ENCODE measurements at places on chromosomes 5 and 9.
A peak's percentile ranks its signal among the peaks of the same experiment; 100 is the strongest.

GRCh38 chr9:135883410-135884089 is 23.8 kb downstream of the CAMSAP1 start:
- DNase-seq = no peak

- DNase-seq = no peak
Measured at GRCh38 chr5:45336464-45336863, 359.7 kb downstream of the HCN1 start.

GRCh38 chr5:16427587-16427986 is 38.0 kb downstream of the ZNF622 start:
- DNase-seq = no peak

DNA sequence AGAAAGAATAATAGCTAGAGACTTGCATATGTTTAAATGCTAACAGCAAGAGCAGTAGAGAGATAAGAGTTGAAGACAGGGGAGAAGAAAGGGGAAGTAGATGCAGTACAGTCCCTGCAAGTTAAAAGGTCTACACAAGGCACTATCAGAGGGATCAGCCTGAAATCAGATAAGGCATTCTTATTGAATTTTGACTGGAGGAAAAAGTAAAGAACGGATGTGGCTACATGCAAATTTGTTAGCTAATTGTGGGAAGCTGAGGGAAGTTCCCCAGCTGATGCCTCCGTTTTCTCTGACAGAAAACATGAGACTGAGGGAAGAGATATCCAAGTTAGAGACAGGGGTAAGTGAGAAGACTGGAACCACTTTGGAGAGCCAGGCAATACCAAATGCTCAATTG is 12.9 kb upstream of the RHOBTB3 start:
- no peak for DNase-seq

DNA sequence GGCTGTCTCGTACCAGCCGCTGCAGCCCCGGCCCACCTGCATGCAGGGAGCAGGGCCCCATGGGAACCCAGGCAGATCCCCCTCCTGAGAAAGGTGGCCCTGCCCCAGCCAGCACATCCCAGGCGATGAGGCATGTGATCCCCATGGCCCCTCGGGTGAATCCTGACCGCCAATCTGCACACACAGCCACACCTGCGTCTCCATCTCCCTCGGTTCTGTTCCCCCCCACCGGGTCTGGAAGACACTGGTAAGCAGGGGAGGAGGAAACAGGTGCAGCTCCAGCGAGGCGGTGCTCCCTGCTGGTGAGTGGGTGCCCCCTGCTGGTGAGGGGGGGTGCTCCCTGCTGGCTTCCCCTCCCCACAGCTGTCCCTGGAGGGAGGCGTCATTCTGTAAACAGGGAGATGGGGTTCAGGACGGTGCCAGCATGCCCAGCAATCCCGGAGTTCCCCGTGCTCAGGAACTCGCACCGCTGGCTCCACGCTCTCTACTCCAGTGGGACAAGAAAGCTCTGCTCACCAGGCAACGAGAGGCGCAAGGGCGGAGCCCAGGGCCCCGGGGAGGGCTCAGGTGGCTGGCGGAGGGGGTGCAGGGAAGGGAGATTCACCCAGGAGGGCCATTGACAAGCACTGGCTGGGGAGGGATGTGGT is 28.4 kb upstream of the SLC12A7 start:
- DNase-seq = no peak

GRCh38 chr9:2686911-2687310 is 30.4 kb upstream of the KCNV2 start:
- DNase-seq = no peak

- no peak for DNase-seq
Measured at GRCh38 chr5:15383469-15383868, 116.5 kb upstream of the FBXL7 start.

DNA sequence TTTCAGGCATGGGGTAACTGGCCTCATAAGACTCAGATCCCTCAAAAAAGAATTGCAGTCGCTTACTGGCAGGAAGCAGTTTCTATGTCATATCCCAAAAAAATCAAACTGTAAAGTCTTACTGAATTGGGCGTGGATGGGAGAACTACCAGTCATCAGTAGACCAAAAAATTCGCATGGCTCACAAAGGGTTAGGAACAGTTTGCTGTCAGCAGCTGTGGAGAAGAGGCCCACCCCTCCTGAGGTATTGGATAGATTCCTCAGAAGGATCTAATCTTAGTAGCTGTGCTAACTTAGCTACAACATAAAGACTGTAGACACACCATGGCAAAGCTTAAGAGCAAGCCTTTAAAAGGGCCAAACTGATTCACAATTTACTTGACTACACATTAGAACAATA is 478.3 kb upstream of the FTMT start:
- no peak for DNase-seq

DNA sequence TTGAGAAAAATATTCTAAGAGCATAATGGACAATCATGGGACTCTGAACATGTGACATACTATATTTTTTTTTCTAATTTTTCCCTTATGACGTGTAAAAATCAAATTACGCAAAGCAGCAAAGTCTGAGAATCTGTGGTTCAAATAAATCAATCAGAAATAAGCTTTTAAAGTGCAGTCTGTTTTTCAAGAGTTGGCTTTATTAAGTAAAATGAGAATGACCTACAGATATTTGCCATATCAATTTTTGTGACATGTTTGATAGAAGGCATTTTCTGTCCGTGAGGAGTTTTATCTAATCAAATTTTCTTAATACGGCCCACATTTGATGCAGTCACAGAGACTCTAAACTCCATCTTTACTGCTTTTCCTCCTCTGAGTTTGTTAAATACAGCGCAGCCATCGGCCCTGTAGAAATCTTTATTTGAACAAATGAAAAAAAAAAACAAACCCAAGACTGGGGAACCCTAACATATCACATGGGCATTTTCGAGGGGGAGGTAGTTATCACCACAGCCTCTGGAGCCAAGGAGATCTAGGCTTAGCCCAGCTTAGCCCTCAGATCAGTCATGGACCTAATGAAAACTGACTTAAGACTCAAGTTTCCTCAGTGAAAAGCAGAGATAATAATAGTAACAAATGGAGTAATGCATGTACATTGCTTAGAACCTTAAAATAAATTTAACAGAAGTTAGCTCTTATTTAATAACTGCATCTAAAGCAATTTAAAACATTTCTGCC is 263.6 kb upstream of the C9orf72 start:
- no peak for DNase-seq

DNA sequence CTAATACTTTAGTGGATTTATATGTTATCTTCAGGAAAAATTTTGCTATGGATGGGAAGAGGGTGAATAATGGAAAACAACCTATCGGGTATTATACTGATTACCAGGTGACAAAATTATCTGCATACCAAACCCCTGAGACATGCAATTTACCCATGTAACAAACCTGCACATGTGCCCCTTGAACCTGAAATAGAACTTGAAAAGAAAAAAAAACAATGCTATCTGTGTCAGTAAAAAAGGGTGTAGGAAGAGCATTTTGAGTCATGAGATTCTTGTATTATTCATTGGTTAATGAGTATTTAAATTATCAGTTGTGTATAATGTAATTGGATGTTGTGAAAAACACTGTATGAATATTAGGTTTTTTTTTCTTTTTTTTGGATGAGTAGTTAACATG is 75.4 kb downstream of the PRR16 start:
- no peak for DNase-seq

DNA sequence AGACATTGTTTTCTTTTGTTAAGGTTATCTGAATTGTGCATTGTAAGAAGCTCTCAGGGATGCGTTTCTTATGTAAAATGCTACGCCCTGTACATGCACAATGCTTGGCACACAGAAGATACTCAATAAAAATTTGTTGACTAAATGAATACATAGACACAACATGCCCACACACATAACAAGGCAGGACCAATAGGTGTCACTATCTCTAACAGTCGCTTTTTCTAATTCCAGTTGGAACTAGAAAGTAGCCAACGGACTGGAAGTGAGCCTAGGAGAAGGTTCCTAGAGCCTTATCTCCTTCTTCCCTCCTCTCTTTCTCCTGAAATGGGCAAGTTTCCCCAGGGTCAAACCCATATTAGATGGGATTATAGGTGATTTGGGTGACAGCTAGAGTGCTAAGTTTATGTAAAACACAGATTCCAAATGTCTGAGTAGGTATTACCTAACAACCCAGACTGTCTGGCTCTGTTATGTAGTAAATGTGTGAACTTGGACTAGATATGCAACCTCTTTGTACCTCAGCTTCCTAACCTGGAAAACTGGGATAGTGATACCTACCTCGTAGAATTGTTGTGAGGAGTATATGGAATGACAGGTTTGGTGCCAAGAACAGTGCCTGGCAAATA is 603.0 kb downstream of the RAB3C start:
- no peak for DNase-seq

- DNase-seq = no peak
Measured at GRCh38 chr5:96648593-96648992, 13.6 kb upstream of the CAST start.

DNA sequence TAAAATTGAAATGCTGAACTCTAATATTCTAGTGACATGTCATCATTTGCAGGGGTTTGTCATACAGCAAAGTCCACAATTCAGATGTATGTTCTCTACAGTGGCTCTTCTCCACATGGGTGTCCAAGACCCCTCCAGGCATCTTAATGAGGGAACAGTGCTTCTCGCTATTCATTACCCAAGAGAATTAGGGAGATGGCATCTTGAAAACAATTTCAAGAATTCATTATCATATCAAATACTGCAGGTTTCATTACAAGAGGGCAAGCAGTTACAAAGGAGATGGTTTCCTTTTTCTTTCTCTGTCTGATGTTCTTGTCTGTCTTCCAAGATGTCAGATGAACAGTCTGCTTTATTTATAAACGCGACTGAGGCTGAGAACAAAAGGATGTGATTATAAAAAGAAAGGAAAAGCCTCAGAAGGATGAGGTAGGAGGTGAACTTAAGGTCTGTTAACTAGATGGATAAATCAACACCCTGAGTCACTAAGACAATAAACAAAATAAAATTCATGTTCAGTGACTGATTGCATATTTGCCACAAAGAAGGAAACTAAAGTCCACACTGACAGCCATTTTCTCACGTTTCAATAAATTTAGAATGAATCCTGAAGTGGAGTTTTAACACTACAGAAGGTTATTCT is 326.7 kb upstream of the EFNA5 start:
- DNase-seq = peak; percentile 29

DNA sequence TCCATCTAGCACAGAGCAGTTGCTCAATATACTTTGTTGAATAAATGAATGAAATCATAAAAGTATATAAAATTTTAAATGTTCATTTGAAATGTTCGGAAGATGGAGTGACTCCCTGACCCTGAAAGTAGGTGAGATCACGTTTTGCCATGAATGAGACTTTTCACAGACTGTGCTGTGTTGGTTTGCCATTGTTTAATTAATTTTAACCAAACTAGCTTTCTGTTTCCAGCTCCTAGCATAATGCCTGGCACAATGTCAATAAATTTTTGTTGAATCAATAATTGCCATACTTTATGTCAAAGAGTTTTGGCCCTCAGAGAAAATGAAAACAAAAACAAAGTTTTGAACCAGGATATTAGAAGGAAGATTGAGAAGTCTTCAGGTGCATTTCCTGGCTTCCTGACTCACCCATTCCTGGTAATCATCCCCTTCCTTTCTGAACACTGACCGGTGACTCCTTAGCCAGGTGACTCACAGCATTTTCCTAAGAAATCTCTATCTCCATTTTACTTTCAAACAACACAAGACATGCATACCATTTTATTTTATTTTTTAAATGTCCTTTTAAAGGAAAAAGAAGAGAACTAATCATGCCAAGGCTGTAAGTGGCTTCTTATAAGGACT is 15.1 kb downstream of the SLC28A3 start:
- DNase-seq = no peak

DNA sequence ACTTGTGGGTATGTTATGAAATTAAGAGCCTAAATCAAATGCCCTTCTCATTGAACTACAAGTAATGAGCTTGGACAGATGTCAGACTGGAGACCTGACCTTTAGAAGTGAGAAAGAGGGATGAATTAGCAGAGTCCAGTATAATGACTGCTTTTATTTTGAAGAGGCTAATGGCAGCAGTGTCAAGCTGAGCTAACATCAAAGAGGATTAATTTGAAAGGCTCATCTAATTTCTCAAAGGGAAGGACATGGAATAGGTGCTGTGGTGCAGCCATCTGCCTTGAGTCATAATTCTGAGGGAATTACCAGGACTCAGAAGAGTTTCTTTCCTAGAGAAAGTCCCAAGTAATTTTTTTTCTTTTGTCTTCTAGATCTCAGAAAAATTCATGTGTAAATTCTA is 57.6 kb downstream of the FAM81B start:
- DNase-seq = no peak

- DNase-seq = no peak
Measured at GRCh38 chr5:38720554-38721361, 125.1 kb upstream of the OSMR start.

DNA sequence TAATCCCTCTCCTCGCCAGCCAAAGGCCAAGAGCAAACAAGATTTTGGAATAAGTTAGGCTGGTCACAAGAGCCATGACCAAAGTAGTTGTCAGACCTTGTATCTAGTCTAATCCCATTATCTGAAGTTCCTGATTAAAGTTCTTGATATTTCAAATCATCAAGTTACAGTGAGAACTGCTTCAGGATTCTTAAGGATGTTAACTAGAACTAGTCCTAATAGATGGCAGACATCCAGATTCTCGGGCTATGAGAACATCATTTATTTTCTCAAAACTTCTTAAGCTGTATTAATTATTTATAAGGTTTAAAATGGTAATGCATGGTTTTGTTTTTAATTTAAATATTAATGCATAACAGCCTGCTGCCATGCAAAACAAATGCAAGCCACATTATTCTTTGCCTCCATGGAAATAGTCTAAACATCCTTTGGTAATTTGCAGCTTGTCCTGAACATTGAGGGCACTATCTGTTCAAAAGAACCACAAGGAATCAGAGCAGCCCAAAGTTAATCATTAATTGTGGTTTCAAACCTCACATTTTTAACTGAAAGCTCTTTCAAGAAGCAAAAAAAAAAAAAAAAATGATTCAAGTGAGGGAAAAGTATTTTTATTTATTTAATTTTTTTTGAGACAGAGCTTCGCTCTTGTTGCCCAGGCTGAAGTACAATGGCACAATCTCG is 95.1 kb downstream of the TTC39B start:
- DNase-seq = peak; percentile 77

- DNase-seq = no peak
Measured at GRCh38 chr5:127187706-127188105, 102.9 kb upstream of the MEGF10 start.

DNA sequence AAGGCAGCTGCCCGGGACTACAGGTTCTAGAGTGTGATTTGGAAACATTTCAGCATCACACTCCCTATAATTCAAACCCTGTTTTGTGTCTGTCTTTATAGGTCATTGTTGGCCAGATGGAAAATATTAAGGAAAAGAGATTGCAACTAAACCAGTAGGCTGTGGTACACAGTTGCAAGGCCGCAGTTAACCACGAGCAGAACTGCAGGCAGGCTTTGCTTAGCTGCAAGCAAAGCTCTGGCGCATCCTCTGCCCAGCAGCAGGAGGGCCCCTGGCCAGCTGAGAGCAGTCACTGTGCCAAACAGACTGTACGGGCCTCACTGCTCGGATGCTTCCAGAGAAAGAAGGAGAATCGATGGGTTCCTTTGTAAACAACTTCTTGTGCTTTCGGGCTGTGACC is 204.5 kb downstream of the DENND1A start:
- peak; percentile 31 for DNase-seq

GRCh38 chr5:173239233-173239593 is 4.2 kb upstream of the NKX2-5 start:
- no peak for DNase-seq

GRCh38 chr5:24606971-24607370 is 37.8 kb downstream of the CDH10 start:
- DNase-seq = no peak

Measured in astrocyte of the cerebellum (primary cell).